ENCODE measurements at places on chromosomes 6 and 20.

- no peak for DNase-seq
These were observed 62.4 kb upstream of the GMDS start for GRCh38 chr6:2307799-2308198.

DNA sequence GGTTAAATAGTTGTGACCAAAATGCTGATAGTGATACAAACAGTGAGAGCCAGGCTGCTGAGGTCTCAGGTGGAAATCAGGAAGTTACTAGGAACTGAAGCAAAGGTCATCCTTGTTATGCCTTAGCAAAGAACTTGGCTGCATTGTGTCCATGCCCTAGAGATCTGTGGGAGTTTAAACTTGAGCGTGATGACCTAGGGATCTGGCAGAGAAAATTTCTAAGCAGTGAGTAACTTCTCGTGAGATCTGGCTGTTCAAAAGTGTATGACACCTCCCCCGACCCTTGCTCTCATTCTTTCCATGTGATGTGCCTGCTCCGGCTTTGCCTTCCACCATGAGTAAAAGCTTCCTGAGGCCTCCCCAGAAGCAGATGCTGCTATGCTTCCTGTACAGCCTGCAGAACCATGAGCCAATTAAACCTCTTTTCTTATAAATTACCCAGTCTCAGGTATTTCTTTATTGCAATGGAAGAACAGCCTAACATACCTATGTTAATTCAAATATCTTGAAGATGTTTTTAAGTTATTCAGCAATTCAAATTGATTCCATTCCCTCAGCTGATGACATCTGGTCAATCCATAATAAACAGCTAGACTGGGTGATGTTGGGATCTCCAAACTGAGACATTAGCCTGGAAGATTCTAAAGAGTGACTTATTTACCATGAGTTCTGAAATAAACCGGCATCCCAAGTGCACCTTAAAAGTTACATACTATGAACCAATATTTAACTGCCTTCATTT lies 33.8 kb downstream of the KIF16B start:
- DNase-seq = no peak

GRCh38 chr6:42637681-42638080 lies 73.9 kb downstream of the UBR2 start:
- no peak for DNase-seq

DNA sequence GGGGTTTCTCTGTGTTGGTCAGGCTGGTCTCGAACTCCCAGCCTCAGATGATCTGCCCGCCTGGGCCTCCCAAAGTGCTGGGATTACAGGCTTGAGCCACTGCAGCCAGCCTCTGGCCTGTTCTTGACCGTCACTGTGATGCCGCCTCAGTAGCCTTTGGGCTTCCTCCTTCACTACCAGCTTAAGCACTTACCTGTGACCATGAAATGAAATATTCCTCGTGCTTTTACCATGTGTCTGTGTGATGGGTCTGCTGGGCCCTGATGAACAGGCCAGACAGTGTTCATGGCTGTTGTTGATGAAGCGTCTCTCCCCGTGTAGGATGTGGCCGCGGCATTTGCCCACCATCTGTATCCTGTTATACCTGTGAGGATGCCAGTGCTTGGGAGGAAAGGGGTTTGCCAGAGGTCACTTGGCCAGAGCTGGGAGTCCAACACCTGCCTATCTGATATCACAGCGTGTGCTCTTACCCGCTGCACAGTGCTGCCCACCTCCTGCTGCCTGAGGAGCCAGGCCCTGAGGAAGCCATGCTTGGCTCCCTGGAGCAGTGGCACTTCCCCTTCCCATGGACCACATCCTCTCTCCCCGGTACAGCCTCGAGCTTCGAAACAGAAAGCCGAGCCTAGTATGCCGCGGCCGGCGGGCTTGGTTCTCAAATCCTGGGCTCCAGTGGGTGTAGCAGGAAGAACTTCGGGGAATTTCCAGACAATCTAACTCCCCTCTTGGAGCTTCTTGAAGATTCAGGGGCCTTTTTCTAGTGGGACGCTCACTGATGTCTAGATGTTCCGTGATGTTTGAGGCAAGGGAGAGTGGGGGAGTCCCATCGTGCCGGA lies 167.9 kb downstream of the ZDHHC14 start:
- DNase-seq = no peak

DNA sequence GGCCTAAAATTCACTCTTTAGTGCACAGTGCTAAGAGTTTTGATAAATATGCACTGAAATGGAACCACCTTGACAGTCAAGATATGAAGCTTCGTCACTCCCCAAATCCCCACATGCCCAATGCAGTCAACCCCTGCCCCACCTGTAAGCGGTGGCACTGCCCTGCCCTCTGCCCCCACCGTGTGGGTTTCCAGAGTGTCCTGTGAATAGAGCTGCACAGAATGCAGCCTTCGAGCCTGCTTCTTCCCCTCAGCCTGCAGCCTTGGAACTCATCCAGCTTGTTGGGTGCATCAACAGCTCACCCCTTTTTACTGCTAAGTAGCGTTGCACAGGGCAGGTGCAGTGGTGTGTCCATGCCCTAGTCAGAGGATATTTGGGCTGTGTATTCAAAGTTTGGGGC lies 216.3 kb downstream of the SYNDIG1 start:
- DNase-seq = no peak

DNA sequence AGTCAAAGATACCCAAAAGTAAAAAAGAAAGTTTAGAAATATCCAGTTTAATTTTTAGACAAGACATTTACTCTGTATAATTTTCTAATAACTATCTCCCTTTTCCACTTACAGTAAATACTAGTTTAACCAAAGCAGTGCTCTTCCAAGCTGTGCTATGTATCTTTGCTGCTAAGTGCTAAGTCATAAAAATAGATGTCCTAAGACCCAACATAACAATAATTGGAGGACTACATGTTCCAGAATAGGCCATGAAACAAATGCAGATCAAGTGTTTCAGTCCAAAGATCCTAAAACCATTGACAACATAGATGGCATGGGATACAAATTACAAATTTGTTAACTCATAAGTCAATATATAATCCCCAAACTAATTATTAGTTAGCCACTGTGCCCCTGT lies 111.1 kb downstream of the FAM83B start:
- DNase-seq = no peak

DNA sequence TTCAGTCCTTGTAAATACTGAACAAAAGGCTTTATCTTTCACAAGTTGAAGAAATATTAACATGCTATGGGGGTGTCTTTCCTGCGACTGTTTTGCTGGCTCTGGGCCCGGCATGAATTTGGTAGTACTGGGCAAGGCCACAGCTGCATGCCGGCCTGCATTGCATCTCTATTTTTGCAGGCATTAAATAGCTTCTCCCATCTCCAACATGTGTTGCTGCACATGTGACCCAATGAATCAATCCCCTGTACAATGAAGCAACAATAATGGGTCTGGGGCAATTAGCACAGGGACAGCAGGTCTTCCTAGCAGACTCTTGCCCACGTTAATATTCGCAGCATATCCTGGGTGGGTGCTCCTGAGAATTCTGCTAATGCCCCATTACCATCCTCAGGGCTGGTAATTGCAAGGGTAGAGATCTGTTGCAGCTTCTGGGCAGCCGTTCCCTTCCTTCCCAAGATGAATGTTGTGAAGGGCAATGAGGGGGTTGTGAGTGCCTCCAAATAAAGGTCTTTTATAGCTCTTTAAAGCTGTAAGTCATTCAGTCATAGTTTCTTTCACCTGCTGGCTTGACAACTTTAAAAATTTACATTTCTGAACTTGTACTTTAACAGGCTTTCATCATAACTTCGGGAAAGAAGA lies 24.3 kb upstream of the CDYL start:
- no peak for DNase-seq

GRCh38 chr6:56293781-56294180 lies 46.4 kb upstream of the COL21A1 start:
- DNase-seq = no peak

DNA sequence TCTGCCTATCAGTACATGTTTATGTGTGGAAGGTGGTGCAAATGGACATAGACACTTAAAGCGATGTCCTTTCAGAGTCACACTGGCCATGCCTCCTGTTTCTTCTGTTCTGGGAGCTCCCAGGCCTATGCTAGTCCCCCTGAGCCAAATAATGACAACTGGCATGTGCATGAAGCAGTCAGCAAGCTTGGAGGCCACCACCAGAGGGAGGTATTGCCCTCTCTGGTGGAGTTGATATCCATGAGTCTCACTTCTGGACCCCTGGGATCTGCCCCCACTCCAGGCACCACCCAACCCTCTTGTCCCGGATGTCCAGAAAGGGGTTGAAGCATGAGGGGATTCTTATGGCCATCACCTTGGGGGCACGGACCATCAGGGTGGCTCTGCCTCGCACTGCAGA lies 172.2 kb downstream of the AIG1 start:
- DNase-seq = no peak

DNA sequence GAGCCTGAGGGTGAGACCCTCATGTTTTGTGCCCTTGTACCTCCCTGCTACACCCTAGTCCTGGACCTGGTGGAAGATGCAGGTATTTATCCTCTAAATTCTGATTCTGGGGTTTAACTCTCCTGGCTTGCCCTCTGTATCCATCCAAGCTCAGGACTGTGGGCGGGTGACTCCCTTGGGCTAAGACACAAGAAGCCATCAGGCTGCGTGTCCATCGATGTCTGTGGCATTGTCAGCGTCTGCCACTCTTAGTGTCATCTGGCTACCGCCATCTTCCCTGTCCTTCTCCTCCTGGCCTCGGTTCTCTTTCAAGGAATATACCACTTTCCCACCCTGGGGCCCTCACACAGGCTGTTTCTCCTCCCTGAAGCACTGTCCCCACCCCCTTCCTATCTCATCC lies 28.9 kb upstream of the BLCAP start:
- DNase-seq = no peak

GRCh38 chr6:94713446-94713845 lies 863.9 kb upstream of the MANEA start:
- DNase-seq = no peak

DNA sequence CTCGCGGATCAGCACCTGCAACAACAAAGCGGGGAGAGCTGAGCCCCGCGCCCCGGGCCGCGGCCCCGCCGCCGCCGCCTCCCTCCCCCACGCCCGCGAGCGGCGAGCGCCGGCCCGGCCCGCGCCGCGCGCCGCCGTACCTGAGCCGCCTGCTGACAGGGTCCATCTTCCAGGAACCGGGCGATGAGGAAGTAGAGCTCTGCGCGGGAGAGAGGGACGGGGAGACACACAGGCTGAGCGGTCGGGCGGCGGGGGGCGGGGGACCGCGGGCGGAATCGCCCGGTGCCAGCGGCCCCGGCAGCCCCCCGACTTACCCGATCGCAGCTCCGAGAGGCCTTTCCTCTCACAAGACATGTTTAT lies 359 bp downstream of the PHIP start:
- no peak for DNase-seq

- DNase-seq = peak; percentile 47
These were observed 505 bp upstream of the WRNIP1 start for GRCh38 chr6:2764610-2765165.

DNA sequence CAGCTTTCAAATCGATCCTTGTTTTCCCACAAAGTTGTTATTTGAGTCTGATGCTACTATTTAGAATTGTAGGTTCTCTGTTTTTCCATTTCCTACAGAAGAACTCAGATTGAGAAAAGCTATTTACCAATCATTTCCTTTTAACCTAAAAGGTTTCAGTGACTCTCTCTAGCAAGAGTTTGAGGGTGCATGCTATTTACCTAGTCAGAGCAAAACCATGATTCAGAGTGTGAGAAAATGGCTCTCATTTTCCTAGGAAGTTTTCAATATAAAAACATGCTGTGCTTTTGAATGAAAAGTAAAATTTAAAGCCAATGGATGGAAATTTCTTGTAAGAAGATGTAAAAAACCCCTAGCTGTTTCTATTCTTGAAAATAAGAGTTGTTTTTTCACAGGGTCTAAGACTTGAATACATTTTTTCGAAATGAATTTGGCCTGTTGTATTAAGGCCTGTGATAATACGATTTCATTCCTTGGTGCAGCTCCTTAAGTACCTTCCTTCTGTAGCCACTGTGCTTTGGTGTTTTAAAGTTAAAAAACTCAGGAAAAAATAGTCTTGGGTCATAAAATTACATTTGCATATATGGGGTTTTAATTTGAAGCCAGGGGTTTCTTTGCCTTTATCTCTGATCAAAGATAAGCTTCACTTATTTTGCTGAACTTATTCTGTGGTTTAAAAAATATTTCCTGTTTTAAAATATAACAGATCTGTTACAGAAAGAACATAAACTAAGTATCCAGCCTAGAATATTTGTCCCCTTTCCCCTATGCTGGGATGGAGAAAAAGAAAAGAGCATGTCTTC lies 18.0 kb upstream of the RSPH3 start:
- DNase-seq = no peak

GRCh38 chr6:138087593-138088325 lies 19.5 kb downstream of the PERP start:
- peak; percentile 9 for DNase-seq

DNA sequence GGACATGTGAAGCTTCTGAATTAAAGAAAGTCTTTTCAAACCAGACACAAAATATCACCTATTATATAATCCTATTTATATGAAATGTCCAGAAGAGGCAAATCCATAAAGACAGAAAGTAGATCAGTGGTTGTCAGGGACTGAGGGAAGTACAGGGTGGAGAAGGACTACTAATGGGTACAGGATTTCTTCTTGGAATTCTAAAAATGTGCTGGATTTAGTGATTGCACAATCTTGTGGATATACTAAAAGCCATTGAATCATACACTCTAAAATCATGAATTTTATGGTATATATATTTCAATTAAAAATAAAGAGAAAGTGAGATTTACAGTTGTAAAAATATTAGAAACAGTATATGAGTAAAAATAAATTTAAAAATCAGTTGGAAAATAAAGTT lies 18.7 kb upstream of the MC3R start:
- no peak for DNase-seq

- no peak for DNase-seq
These were observed 295.3 kb upstream of the FOXQ1 start for GRCh38 chr6:1016329-1017302.

GRCh38 chr6:126664271-126664670 lies 324.4 kb downstream of the CENPW start:
- no peak for DNase-seq

GRCh38 chr6:3013486-3013885 lies 13.8 kb downstream of the NQO2 start:
- DNase-seq = peak; percentile 49

DNA sequence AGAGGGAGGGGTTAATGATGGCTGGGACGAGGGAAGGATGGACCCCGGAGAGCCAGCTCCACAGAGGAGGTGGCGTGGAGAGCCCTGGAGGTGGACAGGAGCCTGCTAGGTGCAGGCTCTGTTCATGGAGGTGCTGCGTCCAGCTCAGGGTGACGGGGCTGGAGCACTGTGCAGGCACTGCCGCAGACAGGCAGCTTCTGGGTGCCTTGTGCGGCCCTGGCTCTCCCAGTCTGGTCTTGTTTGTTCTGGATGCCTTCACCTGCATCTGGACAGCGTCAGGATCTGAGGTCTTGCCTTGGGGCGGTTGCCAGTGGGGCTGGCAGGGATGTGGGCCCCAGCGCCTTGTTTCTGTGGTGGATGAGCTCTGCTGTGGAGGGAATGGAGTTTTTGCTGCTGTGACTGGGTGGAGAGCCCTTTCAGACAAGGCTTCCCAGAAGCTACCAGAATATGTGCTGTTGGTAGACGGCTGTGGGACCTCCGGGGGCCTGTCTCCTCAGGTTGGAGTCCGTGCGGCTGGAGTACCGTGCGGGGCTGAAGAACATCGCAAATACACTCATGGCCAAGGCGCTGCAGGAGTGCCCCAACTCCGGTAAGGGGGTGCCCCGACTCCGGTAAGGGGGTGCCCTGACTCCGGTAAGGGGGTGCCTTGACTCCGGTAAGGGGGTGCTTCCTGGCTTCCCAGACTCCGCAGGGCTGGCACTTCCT lies 7.8 kb upstream of the C20orf204 start:
- no peak for DNase-seq

GRCh38 chr6:69957985-69958559 lies 91.7 kb downstream of the COL19A1 start:
- no peak for DNase-seq

- no peak for DNase-seq
These were observed 150.2 kb upstream of the RNF217 start for GRCh38 chr6:124812067-124812466.
